ENCODE measurements at places on chromosomes 16 and 17.
A peak's percentile ranks its signal among the peaks of the same experiment; 100 is the strongest.

GRCh38 chr17:5661491-5662125 lies 77.3 kb upstream of the NLRP1 start:
- DNase-seq: no peak

- DNase-seq: peak; percentile 84
These were observed 29.2 kb downstream of the GNA13 start for GRCh38 chr17:65027305-65027704.

DNA sequence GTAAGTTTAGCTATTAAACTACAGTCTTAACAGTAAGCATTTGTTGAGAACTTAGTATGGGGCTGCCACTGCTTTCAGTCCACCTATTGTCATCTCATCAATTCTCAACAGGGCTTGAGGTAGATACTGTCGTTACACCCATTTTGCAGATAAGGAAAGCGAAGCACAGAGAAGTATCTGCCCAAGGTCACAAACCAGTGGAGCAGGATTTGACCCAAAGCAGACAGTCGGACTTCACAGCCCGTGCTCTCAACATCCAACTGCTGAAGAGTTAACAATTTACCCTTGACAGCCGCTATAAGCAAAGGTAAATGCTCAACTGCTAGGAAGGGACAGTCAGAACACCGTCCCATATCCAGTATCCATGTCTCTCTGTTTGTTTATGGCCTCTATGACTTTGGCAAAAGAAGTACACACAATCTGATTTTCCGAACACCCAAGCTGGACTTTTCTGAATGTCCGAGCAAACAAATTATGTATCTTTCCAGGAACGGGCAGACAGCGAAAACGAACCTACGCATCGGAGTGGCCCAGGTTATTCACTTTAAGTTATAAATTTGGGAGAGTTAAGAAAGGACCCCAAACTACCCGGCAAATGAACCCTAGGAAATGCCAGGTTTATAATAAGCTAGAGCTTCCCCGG lies 1.2 kb downstream of the SIAH1 start:
- peak; percentile 10 for DNase-seq

DNA sequence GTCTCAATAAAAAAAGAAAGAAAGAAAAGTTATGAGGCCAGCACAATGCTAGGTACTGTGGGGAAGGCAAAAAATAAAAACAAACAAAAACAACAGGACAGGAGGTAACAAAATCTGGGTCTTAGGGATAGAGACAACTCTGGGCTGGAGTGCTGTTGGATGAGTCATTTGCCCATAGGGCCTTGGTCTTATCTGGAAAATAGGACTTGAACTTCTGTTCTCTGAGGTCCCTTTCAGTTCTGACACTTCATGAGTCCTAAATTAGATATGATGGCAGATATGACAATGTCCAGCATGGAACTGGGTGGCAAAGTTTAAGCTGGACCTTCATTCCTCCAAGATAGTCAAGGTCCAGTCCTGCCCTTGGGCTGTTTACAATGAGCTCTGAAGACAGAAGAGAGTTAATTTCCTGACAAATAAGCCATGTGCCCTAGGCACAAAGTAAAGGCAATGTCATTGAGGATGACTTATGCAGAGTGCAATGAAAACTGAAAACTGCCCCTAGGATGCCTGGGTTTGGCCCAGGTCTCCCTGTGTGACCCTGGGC lies 8.9 kb upstream of the HDAC5 start:
- DNase-seq: no peak

DNA sequence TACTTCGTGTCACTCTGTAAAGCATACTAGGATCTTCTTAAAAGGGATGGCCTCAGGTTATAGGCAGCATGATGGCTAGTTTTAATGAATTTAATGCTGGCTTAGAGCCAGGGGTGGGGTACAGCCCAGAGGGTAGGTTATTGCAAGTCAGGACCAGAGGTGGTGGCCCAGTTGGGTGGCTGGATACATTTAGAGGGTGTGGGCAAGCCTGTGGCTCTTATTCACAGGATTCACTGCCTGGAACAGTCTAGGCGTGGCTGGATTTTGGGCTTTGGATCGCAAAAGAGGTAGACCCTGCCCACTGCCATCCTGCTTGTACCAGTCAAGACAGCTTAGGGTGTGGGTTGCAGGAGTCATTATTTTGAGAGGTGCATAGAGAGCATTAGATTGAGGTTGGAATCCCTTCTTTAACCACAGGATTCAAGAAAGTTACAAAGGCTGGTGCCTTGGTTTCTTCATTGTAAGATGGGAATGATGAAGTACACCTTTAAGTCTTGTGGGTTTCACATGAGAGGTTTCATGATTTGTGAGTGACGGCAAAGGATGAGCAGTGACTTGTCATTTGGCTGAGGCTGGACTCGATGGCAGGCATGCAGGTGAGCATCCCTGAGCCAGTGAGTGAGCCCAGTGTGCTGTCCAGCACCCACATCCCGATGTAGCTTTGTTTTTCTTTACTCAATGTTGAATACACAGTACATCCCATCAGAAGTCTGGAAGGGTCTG lies 85.2 kb downstream of the KSR1 start:
- DNase-seq: no peak

DNA sequence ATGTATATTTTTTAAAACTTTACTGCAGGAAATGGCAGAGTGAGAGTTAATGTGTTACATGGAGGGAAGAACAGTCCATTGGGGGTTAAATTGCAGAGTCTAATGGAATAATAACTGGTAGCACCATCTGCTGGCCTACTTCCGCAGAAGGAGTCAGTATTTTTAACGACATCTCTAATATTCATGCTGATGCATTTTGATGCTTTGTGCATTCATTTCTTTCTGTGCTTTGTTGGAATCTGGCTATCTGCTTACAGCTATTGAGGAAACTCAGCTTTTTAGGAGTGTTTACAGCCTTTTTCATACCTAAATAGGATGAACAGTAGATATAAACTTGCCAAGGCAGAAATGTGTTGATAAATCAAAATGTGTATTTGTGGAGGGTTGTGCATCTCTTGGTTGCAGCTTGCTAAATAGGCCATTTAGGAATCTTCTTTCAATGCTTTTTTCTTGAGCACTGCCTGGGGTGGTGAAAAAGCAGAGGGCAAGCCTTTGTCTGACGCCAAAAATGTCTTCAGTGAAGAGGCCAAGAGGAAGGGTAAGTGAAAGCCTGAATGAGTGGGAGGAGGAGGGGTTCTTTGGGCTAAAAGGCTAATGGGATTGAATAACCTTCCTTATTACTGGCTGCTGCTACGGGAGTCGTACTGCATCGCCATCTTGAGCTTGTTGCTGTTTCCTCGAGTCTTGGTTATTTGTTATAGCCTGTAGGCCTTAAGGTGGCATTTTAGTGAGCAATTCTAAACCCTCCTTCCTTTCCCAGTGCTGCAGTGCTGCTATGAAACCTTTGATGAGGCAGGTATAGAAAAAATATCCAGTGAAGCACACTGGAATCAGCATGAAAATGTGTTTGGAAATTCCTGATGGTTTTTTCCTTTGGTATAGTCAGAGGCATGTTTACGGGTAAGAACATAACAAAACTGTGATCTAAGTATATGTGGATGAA lies 153.3 kb downstream of the CHD9 start:
- peak; percentile 89 for DNase-seq

- no peak for DNase-seq
These were observed 20.1 kb downstream of the CCDC102A start for GRCh38 chr16:57516176-57516725.

GRCh38 chr17:27622986-27623385 lies 8.0 kb upstream of the LGALS9 start:
- DNase-seq: no peak

GRCh38 chr16:4316864-4317531 lies 1.1 kb downstream of the GLIS2 start:
- DNase-seq: peak; percentile 52

DNA sequence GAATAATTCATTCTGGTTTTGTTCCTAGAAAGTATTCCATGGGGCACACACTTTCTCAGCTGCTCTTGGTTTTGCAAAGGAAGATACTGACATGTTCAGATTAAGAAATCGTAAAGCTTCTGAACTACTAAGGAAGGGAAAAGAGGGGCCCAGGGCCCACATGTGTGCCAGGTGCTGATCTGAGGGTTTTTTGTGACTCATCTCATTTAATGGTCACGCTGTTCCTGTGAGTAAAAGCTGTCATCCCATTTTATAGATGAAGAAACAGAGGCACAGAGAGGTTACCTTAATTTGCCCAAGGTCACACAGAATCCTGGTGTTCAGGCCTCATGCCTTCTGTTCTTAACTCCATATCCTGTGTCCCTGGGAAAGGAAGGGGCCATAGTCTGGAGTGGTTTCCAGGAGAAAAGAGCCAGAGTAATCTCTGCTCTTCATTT lies 113.2 kb downstream of the MSI2 start:
- DNase-seq: no peak

GRCh38 chr17:75539967-75540729 lies 14.7 kb downstream of the LLGL2 start:
- no peak for DNase-seq

DNA sequence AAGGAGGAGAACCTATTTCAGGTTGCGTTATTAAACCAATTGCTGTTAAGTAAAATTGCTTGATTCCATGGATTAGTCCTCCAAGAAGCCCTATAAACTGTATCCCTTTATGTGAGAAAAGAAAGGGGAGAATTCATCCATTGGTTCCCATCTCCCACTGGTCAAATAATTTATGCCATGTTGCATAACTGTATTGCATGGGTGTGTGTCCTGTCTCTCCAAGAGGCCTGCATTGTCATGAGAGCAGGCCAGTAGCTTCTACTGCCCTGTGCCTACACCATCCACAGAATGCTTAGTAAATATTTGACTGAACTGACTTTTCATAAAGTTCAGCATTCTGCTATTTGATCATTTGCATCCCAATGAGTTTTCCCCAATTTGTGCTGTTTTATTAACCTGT lies 11.7 kb upstream of the TOB1 start:
- no peak for DNase-seq

- DNase-seq: no peak
These were observed 59.5 kb downstream of the AKAP1 start for GRCh38 chr17:57144567-57144966.

DNA sequence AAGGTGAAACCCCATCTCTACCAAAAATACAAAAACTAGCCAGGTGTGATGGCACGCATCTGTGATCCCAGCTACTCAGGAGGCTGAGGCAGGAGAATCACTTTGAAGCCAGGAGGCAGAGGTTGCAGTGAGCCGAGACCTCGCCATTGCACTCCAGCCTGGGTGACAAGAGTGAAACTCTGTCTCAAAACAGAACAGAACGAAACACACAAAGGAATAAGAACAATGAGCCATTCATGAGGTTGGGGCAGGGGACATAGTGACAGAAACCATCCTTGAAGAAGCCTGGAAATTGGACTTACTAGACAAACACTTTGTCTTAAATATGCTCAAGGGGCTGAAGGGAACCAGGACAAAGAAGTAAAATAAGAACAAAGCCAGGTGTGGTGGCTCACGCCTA lies 39.4 kb downstream of the WDR45B start:
- no peak for DNase-seq

GRCh38 chr17:410543-411401 lies 58.2 kb upstream of the RPH3AL start:
- peak; percentile 26 for DNase-seq

GRCh38 chr16:83212301-83212841 lies 585.6 kb downstream of the CDH13 start:
- no peak for DNase-seq

GRCh38 chr17:41149652-41149985 lies at the start of gene KRTAP4-5:
TSS of gene KRTAP4-5 (minus strand) at chr17:41149825. CDS start at chr17:41149767, 58 bp downstream.
- DNase-seq: no peak

- no peak for DNase-seq
These were observed 269.7 kb downstream of the CBLN1 start for GRCh38 chr16:49011901-49012300.

DNA sequence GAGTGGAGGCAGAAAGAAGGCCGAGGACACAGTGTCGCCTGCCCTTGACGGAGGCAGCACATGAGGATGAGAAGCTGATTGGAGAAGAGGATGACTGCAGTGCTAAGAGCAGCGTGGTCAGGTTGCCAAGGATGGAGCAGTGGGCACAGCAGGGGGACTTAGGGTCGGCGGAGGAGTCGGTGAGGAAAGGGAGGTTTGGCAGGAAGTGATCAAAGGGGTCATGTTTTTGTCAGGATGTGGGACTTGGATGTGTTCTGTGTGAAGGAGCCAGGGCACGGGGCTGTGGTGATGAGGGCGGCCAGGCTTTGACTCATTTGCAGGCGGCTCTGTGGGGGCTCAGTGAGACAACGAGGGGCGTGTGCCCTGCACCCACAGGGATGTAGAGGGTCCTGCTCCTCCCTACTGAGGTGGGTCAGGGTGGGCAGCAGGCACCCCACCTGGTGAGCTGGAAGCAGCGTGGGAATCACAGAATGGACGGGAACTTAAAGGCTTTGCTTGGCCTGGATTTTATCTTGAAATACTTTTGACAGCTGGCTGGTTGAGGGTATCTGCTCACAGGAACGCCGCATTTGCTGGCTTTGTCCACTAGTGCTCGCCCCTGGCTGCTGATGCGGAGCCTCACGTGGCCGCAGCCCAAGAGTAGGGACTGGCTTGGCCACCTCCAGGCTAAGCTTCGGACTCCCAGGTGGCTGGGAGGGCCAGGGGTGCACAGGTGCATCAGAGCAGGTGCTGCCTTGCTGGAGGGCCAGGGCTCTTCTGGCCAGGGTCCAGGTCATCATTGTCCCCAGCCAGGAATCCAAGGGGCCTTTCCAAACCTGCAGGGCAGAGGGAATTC lies 6.0 kb downstream of the MPG start:
- peak; percentile 92 for DNase-seq
